Cerebellar nuclear complex (tissue), 1 donor: ENCODE measurements at places on chromosomes 4 and X.

DNA sequence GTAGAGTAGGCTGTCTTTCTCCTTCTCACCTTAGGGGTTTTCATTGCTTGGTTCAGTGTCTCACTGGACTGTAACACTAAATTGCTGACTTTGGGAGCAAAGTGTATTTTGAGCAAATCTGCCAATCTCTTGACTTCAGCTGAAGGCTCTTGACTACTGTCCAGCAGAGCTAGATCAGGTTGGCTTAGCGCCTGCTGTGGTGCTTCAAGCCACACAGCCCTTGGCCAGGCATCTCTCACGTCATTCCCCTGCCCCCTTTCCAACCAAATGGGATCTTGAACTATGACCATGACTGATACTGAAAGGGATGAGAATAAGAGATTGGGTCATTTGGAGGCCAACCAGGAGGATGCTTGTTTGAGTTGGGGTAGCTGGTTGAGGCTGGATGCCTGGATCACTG, 4.8 kb downstream of the SLC16A2 start:
- DNase-seq, result no peak

- no peak for DNase-seq
Observed at GRCh38 chr4:173752610-173753230, 222.7 kb upstream of the HAND2 start.

DNA sequence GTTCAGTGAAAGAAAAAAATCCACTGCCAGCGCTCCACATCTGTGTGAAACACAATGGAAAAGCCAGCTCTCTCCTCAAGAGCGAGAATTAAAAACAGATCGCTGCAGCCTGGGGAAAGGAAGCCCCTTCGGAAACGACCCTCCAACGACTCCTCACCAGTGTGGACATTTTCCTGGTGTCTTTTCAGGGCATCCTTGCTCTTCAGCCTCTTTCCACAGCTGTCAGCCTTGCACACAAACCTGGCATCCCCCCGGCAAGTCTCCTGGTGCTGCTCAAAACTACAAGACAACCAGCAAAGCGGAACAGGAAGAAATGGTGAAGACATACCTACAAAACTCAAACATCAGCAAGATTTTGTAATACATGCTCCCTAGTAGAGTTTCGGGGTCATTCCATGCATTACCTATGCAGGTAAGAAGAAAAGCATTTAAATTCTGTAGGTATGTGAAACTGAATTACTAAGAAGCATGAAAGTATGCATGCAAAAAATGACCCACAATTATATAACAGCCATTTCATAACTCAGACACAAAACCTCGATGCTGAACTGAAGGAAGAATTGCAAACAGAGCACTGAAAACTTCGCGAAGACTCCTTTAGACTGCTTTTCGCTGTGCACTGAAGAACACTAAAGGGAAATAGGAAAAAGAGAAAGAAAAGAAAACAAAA, 106.1 kb downstream of the PRDM5 start:
- no peak for DNase-seq

DNA sequence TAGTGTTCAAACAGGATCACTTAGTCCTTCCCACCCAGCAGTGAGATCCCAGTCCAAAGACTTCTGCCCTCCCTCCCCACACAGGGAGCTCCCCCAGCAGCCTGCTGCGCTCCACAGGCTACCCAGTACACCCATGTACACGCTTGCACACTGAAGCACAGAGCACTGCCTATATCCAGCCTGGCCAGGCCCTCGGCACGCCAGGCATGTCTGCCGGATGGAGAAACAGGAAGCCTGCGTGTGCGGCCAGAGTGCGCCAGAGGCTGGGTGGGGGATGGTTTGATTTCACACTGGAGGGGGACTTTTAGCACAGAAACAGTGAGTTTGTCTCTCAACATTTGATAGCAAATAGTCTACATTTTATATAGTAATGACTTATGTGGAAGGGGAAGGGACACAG, 833.5 kb upstream of the IGFBP7 start:
- DNase-seq, result no peak

- no peak for DNase-seq
Observed at GRCh38 chr4:53168228-53168627, 197.6 kb downstream of the SCFD2 start.

- DNase-seq, result no peak
Observed at GRCh38 chr4:145784036-145784435, 104.1 kb downstream of the C4orf51 start.

DNA sequence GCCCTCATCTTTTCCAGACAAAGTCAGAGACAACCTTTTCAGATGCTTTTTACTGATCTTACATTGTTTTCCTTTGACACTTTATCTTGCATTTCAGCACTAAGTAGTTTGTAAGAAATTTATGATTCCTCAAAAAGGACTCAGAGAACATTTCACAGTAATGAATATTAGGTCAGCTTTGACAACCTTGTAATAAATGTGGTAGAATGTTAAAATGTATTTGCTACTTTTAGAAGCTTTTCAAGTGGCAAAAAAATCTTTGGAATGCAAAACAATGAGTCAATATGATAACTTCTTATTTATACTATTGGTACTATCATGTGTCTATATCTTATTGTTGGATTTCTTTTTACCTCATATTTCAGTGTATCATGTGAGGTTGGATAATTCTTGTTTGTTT, 146.2 kb upstream of the FAT4 start:
- DNase-seq, result no peak

- DNase-seq, result no peak
Observed at GRCh38 chr4:52641854-52642563, 17.1 kb downstream of the USP46 start.
